Thoracic aorta (tissue), 2 donors: ENCODE measurements at places on chromosomes 3 and 15. TPM values are rescaled to one million over a fixed set of nuclear protein-coding genes. Genes with fewer than 3 reads are reported as not detected.

The CPN2 gene
- total RNA-seq = not detected

GRCh38 chr3:30097022-30097650 is 509.3 kb upstream of the TGFBR2 start:
- no peak for DNase-seq

GRCh38 chr15:31304751-31305365 is 21.8 kb upstream of the KLF13 start:
- DNase-seq = no peak

DNA sequence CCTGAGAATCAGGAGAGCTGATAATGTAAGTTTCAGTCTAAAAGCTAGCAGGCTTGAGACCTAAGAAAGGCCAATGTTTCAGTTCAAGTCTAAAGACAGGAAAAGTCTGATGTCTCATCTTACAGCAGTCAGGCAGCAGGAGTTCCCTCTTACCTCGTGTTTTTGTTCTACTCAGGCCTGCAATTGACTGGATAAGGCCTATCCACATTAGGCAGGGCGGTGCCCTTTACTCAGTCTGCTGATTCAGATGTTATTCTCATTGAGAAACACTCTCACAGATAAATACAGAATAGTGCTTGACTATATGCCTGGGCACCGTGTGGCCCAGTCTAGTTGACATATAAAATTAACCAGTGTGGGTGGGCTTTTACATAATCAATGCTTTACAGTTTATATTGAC is 122.4 kb downstream of the NR1D2 start:
- DNase-seq = no peak

DNA sequence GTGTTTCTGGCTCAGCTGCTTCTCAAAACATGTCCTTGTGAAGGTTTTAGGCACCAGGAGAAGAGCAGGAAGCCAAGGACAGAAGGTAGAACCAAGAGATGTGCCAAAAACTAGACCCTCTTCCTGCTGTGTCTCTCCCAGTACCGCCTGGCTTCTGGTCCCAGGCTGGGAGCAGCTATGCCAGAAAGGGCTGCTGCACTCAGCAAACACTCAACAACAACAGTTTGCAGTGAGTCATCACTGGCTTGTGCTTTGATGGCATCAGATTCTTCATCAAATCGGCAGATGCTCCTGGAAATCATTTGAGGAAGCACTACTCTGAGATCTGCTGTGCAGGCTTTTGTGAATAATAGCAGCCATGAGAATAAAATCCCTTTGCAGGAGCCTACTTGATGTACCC is 63.2 kb downstream of the DGKG start:
- no peak for DNase-seq

DNA sequence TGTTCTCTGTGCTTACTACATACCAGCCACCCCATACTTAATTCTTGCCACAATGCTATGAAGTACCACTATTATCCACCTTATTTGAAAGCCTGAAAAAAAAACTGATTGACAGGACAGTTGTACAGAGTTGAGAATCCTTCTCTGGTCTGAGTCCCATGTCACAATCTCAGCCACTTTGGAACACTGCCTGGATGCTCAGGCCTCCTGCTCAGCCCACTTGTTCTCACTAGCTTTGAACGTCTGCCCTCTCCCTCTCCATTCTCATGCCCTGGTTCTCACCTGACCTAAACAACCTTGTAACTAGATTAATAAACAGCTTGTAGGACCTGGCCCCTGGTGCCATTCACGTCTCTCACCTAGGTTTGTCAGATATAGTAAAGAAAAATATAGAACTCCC is 53.9 kb downstream of the TRIM69 start:
- DNase-seq = no peak

DNA sequence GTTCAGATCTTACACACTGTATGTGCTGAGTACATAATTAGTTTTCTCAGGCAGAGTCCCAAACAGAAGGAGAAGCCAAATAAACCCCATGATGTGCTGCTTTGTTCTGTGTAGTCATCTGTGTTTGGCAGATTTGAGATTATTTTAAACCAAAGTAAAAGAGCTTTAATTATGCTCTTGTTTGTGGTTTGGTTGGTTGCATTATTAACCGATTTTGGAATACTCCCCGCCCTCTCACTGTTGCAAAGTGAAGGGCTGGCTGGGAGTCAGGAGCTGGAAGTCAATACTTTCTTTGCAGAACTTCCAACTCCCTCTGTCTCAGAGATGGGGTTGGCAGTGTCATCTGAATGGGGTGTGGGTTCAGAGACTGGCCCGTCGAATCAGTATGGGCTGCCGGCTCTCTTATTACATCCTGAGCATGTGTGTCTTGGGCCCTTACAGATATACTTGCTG is 34.4 kb downstream of the SLCO3A1 start:
- DNase-seq = no peak

GRCh38 chr15:83057696-83058376 is 9.2 kb downstream of the BTBD1 start:
- DNase-seq = no peak

DNA sequence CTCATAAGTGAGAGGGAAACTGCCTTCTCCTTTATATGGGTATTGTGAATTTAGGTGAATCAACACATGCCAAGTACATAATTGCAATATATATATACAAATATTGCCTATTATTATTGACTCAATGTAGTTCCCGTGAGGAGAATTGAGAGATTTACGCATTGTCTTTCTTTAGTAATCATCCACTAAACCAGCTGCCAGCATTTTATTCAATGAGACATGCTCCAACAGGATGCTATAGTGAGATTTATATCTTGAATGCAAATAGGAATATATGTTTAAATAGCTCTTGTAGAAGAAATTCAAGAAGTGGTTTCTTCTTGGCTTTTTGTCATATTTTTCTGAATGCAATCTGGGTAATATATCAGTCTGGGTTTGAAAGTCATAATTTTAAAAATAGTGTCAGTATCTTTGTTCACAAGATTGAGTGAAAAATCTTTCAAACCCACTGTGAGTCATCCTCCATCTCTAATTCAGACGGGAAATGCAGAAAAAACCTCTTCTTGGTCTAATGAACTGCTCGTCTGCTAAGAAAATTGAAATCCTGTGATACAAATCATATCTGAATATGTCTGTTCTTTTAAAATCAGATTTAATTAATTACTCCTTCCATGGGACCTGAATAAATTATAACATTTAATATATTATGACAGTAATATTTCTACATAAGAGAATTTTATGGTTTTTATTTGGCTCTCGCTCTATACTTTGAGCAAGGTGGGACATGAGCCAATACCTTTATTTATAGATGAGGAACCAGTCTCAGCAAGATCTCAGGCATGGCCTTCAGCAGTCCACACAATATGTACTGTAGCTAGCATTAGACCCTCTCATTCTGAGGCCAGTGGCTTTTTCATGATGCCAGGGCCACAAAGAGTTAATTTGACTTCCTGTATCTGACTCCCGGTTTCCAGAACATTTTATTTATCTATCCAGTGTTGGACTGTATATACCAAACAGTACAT is 516.0 kb downstream of the GABRG3 start:
- no peak for DNase-seq

- DNase-seq = no peak
Measured at GRCh38 chr15:39625451-39625850, 44.6 kb downstream of the THBS1 start.
